ENCODE measurements at places on chromosomes 6 and 20.

- DNase-seq, result no peak
Observed at GRCh38 chr20:61847420-61847748, 218.3 kb downstream of the TAF4 start.

DNA sequence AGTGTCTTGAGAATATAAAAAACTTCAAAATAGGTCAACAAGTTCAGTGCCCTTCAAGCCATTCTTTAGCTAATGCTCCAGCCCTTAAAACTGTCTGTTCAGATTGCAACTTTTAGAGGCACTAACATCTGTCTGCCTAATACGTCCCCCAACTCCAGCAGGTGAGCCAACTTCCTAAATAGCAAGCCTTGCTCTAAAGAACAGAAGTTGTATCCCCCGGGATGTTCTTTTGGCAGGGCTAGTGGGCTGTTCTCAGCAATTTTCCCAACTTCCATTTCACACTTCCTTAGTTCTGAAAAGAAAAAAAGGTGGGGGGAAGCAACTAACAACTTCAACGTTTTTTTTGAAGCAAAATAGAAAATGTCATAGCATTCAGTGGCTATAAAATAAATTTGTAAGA is 290.0 kb upstream of the PTCHD4 start:
- no peak for DNase-seq

DNA sequence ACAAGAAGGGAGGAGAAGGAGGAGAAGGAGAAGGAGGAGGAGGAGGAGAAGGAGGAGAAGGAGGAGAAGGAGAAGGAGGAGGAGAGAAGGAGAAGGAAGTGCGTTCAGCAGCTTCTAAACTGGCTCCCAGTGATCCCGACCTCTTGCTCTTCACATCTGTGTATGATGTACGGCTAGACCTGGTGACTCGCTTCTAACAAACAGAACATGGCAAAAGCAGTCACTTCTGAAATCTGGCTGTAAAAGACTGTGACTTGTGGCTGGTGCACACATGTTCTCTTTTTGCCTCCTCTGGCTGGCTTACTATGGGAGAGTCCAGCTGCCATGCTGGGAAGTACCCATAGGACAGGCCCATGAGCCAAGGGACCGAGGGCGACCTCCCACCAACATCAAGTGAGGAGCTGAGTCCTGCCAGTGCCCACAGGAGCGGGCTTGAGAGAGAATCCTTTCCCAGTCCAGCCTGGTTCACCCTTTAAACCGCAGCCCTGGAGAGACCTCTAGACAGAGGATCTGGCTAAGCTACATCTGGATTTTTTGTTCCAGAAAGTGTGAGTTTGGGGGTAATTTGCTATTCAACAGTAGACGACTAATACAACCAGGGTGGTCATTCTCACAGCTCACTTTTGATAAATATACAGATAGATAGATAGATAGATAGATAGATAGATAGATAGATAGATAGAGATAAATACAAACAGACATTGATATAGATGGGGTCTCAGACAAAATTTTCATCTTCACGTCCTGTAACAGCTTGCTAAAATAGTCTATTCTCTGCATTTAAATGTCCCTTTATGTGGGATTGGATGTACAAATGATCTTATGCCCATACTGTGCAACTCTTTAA is 42.3 kb downstream of the RPP40 start:
- DNase-seq, result no peak

DNA sequence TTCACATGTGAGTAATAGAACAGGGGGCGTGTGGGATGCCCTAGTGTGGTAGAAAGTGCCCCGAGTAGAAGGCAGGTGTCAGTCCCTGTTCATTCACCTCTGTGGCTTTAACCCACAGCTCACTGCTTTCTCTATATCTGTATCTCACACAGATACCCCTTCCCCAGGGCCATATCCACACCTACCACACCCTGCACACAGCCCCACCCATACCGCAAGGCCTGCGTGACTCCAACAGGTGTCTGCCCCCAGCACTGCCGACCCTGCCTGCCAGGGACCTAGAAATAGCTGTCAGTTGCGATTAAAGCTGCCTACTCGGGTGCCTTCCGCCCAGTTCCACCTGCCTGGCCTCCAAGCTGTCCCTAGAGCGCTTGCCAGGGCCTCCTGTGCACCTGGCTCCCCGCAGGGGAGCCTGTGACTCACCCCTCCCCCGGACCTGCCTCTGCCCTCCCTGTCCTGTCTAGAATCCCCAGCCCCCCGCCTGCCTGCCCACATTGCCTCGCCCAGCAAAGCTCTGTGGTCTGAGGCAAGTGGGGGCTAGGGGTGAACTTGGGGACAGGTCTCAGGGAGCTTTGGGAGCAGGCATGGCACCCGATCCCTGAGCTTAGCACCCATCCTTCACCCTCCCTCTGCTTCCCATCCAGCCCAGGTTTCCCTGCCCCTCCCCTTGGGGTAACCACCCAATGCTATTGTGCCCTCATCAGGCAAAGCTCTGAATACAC is 38.3 kb upstream of the ID1 start:
- DNase-seq, result no peak

GRCh38 chr6:16654701-16655100 is 106.6 kb downstream of the ATXN1 start:
- no peak for DNase-seq

DNA sequence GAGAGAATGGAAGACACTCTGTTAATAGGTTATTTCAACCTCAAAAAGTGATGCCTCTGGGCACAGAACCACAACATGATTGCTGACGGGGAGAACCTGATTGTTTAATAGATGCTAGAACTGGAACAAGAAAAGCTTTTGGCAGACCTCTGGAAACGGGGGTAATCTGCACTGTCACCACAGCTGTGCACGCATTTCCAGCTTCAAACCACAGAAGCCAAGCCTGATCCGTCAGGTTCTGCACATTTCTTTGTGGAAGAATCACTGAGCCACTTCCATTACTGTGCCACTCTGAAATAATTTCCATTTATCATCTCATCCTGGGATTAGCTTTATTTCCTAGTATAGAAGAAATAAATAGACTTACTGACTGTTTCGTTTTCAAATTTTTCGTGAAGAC is 309.3 kb downstream of the FARS2 start:
- DNase-seq, result no peak

GRCh38 chr6:124974771-124975377 is 12.6 kb downstream of the RNF217 start:
- no peak for DNase-seq

DNA sequence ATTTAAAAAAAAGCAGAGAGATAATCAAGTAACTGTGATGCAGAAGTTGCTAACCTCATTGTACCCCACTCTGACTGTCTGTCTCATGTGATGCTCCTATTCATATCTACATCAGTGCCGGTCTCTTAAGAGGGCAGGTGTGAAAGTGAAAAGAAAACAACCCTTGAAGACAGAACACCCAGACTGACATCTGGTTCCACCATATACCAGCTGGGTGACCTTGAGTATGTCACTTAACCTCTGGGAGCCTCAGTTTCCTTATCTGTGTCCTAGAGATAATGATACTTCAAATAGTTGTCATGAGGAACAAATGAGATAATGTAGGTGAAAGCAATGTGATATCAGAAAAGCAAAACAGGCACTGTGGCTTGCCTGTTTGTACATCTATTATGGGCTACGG is 426.8 kb upstream of the SOX4 start:
- no peak for DNase-seq

DNA sequence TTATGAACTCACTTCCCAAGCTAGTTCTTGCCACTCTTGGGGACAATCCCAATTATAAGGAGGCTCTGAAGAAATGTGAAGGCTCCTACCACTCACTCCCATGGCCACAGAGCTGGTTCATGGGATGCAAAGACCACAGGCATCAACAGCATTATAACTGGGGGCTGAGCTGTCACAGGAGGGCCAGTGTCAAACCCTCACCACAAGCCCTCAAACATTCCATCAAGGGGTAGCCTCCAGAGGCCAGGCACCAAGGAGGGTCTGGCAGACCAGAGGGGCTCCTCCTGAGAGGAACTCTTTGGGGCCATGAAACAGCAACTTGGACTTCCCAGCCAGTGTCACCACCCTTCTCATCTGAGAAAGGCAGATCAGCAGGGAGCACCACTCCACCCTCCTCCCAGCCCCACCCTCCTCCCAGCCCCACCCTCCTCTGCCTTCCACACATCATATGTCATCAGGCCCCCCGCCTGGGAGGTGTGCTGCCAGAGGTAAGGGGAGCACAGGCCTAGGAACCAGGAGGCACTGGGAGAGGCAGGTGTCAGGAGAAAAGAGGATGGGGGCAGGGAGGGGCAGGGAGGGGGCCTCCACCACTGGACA is 1.2 kb upstream of the TSPO2 start:
- no peak for DNase-seq

DNA sequence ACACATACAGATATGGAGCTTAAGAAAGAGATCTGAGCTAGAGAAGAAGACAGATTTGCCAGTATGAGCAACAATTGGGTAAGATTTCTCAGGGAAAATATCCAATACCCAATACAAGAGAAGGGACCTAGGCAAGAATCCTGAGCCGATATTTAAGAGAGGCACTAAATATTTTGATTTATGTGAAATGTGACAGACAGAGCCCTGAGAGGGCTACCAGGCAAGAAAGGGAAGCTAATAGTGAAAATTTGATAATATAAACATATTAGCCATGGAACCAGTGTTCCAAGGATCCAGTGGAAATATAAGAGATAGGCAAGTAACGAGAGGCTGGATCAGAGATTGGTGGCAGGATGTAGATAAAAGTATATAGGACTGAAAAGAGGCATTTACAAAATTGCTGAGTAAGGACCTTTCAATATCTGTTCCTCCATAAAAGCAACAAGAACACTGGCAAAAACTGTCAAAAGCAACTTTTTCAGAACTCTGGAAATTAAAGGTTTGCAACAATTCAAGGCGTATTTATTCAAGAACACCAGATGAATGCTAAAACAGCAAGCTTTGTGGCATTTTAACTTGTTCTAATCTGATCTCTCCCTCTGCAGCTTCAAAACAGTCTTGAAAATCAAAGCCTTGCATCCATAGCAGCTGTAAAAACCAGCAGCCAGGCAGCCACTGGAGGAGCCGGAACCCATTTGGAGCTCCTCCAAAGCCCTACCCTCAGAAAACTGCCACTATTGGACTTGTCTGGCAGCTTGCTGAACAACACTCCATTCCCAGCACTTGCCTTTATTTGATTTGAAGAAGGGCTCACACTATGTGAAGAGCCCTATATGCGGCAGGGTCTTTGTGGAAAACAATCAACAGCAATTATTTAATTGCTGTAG is 58.8 kb downstream of the REV3L start:
- DNase-seq, result no peak

- DNase-seq, result no peak
Observed at GRCh38 chr6:42025066-42025844, 25.1 kb upstream of the TAF8 start.

- DNase-seq, result no peak
Observed at GRCh38 chr6:23524548-23524947, 601.5 kb upstream of the NRSN1 start.

DNA sequence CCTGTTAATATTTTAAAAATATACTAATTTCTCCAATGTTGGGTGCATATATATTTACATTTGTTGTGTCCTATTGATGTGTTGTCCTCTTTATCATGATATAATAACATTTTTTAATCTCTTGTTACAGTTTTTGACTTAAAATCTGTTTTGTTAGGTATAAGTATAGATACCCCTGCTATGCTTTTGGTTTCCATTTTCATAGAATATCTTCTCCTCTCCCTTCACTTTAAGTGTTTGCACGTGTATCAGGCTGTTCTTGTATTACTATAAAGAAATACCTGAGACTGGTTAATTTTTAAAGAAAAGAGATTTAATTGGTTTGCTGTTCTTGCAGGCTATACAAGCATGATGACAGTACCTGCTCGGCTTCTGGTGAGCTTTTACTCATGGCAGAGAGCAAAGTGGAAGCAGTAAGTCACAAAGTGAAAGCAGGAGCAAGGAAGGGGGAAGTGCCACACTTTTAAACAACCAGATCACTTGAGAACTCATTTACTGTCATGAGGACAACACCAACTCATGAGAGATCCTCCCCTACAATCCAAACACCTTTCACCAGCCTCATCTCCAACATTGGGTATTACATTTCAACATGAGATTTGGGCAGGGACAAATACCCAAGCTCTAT is 340.5 kb upstream of the SYNCRIP start:
- DNase-seq, result no peak

DNA sequence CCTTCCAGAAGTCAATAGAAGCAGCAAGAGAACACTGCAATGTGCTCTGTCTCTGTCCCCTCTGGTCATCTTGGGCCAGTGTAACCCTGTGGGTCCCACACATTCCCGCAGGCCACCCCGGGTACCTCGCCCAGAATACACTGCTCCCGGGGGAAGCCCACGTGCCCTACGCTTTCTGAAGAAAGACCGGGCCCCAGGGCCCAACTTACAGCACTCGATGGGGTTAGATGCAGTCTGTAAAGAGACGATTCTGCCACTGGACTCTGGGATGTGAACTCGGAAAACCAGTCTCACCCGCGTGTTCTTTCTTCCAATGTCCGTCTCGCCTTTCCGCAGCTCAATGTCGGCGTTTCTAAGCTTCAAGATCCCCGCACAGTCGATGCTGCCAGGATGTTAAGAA is 68.7 kb downstream of the NFATC2 start:
- DNase-seq, result no peak

DNA sequence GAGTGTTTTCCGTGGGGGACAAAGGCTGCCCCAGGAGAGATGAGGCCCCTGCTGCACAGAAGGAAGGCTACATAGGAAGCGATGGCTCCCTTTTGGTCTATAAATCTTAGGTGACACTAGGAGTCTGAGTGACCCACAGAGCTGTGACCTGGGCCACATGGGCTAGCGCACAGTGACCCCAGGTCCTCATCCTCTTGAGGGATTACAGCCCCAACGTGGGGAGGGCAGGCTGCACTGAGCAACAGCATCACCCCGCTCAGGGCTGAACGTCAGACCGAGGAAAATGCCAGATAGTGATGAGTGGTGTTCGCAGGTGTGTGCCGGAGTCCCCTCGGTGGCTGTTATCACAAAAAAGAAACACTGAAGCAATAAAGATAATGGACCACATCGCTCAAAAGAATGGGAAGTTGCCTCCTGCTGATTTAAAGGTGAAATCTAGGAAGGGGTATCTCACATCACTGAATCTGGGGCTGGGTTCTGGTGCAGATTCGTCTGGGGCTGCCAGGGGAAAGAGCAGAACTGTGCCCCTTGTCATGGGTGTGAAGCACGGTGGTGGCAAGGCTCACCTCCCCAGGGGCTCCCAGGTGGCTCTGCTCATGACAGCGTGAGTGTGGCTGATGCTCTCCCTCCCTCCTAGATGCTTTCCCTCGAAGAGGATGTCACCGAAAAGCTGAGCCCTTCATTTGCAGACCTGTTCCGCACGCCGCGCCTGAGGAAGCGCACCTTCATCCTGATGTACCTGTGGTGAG is 14.5 kb downstream of the SLC22A1 start:
- no peak for DNase-seq

GRCh38 chr6:160007611-160008010 is 38.7 kb downstream of the IGF2R start:
- DNase-seq, result no peak

DNA sequence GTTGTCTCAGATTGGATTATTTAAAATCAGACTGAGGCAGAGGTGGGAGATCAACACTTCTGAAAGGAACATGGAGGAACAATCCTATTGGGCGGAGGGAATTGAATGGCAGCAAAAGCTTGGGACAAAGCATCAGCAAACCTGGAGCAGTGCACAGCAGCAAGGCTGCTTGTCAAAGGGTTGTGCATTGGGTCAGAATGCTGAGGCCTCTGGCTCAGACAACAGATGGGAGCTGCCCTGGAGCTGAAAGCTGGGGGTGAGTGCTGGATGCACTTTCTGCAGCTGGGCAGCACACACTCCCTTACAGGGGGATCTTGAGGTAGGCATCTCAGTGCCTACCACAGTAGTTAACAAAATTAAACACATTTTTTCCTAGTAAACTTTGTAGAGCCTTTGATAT is 634.4 kb upstream of the MMS22L start:
- no peak for DNase-seq

Measured in GM04503 (cell line).